ENCODE measurements at places on chromosomes 1 and 21. TPM values are rescaled to one million over a fixed set of nuclear protein-coding genes. Genes with fewer than 3 reads are reported as not detected.
A peak's percentile ranks its signal among the peaks of the same experiment; 100 is the strongest.

DNA sequence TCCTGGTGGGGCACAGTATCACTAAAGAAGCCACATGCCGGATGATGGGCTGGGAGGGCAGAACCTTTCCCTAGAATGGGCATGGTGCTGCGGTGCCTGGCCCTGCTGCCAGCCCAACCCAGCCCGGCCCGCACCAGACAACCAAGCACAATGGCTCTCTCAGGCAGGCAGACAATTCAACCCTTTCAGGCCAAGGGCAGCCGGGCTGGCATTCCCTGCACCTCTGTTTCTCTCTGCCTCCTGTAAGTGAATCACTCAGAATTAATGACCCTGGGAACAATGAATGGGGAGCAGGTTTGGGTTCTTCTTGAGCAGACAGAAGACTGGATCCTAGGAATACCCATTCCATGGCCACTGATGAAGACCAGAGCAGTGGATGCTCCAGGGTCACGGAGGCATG, 41.0 kb upstream of the IFFO2 start:
- no peak for DNase-seq

The FMO3 gene
- 0.19 TPM for polyA plus RNA-seq

- DNase-seq, result no peak
Measured at GRCh38 chr1:111886741-111887140, 102.7 kb downstream of the KCND3 start.

DNA sequence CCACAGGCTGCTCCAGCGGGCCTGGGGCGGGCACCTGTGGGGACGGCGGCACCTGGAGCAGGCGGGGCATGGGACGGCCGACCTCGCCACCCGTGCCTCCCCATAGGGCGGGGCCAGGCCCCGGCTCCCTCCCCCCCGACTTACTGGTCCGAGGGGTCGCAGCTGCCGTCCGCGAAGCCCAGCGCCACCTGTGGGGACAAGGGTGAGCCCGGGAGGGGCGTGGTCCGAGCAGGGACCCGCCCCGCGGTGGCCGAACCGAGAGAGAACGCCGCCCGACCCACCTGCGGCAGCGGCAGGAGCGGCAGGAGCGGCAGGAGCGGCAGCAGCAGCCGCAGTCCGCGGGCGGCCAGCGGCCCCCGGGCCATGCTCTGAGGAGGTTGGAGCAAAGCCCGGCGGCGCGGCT, at the start of gene TMEM52:
Gene TMEM52 (minus strand): TSS at position 379 of the 403 bp plus-strand sequence. CDS start 14 bp downstream, at position 365.
- DNase-seq, result no peak

GRCh38 chr1:154906621-154907081, 29.9 kb downstream of the PMVK start:
- DNase-seq, result no peak

- DNase-seq, result no peak
Measured at GRCh38 chr1:234231061-234231892, 142.0 kb upstream of the COA6 start.

- DNase-seq, result no peak
Measured at GRCh38 chr1:89839516-89839915, 18.7 kb downstream of the LRRC8D start.

GRCh38 chr21:34091032-34091431, 17.7 kb downstream of the MRPS6 start:
- no peak for DNase-seq

DNA sequence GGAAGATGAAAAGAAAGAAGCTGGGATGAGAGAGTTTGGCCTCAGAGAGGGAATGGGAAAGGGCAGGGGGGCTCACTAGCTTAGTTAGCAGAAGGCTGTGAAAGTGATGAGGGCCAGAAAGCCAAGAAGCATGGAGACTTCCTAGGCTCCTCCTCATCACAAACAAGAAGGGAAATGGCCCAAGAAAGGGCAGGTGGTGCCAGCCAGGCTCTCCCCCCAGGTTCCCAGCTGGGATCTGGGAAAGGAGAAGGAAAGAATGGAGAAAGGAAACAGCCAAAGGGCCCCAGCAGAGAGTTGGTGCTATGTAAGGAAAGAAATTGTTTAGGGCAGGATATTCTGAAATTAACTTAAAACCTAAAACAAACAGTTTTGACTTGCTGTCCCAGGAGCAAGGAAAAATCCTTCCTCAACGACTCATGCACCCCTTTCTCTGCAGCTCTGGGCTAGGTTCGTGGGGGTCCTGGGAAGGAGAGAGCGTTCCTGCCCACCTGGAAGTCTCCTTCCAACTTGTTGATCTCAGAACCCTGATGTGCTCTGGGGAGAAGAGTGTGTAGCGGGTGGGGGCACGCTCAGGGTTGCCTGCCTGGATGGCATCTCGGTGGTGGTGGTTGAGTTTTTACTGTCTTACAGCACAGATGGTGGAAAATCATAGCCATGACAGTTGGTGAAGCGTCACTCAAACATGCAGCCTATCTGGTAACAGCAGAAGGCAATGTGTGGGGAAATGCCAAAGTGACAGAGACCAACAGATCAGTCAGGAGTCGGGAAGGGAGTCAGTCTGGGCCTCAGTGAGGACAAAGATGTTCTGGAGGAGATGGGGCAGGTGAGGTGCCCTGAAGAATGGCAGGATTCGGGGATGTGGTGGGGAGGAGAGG, 147.3 kb downstream of the CLIC6 start:
- no peak for DNase-seq

GRCh38 chr1:199948587-199949280, 78.8 kb upstream of the NR5A2 start:
- no peak for DNase-seq

DNA sequence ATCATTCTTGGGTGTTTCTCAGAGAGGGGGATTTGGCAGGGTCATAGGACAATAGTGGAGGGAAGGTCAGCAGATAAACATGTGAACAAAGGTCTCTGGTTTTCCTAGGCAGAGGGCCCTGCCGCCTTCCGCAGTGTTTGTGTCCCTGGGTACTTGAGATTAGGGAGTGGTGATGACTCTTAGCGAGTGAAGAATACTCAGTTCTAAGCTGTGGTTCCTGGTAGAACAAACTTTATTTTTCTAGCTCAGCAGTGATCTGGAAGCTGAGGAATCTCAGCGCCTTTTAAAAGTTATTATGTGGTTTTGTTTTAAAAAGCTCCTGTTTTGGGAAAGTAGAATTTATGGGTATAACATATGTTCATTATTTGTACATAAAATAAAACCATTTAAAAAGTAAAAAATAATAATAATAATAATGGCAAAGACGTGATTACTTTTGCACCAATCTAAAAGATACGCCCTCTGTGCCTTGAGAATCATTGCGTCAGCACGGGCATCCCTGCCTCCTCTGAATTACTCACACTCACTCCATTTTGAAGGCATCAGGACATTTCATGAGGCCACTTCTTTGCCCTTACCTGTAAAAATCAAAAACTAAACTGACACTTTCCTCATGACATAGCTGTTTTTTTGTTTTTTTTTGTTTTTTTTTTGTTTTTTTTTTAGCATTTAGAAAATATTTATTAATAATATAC, 29.7 kb upstream of the TNFRSF1B start:
- DNase-seq, result no peak

The RNU1-3 gene
- polyA plus RNA-seq, result not detected

- no peak for DNase-seq
Measured at GRCh38 chr1:66351913-66352312, 182.0 kb upstream of the SGIP1 start.

DNA sequence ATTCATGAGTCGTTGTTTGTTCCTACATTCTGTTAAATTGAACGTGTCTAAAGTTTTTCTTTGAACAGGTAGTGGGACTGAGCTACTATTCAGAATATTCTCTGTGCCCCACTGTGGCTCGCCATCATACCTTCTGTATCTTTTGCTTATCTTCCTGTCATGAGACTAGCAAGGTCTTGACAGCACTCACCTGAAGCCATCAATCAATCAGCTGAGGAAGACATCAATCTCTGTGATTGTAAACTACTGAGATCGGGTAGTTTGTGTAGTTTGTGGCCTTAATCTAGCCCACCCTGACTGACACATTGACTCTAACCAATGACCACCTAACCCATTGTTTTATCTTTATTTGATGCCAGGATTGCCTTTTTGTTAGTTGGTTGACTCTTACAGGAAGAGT, 17.7 kb upstream of the RUNX1 start:
- DNase-seq, result no peak

DNA sequence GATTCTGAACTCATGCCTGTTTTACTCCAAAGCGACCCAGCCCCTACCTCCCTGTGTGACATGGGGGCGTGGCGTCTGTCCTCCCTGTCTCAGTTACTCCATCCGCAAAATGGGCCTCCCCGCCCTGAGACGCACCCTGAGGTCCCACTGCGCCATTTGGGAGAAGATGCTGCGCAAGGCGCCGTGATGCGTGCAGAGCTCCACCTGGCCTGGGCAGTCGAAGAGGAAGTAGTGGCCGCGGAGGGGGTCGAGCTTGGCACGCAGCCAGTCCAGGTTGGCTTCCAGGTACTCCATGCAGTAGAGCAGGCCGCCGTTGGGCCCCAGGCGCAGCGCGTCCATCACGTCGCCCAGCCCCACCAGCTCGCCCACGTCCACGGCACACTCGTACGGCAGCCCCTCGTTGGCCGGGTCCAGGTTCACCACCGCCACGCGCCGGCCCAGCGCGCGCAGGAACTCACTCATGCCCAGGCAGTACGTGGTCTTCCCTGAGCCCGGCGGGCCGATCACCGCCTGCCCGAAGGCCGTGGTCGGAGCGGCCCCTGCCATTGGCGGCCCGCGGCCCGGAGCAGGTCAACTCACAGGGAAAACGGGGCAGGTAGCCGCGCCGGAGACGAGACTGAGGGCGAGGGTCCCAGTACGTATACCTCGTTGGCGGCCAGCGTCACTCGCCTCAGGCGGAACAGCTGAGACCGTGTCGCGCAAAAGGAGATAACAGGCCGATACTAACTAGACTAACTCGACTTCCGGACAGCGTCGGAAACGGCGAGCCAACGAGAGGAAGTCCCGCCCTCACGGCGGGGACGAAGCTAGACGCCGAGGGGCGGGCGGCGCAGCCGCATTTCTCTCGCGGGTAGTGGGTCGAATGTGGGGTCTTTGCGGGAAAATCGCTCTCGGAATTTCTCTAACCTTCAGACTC, at the start of gene GPN2:
Gene GPN2 (minus strand): TSS at position 733 of the 916 bp plus-strand sequence. CDS start 187 bp downstream, at position 546.
- DNase-seq, result peak; percentile 79

DNA sequence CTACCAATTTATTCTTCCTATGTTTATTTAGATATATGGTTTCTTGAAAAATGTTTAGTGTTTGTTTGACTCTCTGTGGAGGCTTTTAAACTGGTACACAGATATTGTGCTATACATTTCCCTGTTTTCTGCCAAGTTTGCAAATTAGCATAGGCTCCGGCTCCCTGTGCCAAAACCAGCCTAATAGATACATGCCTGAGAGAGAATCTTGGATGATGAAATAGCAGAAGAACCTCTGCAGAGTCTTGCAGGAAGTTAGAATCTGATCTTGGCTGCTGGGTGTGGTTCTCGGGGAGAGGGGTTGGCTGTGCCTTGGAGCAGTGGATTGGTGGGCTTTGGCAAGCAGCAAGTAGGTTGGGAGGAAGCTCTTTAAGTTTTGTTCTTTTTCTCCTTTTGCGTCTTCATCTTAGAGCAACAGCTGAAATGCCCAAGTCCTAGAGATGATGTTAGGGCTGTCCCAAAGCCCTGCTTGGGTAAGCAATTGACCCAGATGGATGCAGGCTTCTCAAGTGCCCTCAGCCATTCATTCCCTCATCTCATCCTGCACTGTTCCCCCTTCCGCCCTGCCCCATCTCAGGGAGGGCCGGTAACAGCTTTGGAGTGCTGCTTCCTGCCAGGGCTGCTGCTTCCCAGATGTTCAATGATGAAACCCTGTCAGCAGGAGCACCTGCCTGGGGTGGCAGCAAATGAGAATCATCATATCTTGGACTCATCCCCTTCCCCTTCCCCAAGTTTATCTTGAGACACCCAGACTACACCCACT, 9.3 kb downstream of the PLA2G2A start:
- DNase-seq, result no peak

- no peak for DNase-seq
Measured at GRCh38 chr1:174786760-174787159, 213.0 kb upstream of the CACYBP start.

DNA sequence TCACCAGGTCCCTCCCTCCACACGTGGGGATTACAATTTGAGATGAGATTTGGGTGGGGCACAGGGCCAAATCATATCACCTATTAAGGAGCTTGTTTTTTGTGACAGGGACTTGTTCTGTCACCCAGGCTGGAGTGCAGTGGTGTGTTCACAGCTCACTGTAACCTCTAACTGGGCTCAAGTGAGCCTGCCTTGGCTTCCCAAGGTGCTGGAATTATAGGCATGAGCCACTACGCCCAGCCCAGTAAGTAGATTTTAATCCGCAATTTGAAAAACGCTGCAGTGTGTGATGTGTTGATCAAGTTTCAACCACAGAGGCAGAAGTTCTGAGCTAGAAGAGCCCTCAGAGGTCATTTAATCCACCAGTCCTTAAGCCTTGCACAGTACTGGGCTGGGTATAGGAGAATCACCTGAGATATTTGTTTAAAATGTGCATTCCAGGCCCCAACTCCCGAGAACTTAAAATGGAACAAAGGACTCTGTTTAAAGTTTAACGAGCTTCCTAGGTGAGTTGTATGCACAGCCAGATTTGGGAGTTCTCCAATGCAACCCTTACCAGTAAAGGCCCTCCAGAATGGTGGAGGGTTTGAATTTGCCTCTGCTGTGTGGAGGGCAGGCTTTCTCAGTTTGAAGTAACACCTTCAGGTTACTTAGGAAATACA, 13.4 kb downstream of the RPL11 start:
- no peak for DNase-seq

The MYOG gene
- 442 TPM for polyA plus RNA-seq

The CELA3A gene
- polyA plus RNA-seq, result 0.52 TPM

DNA sequence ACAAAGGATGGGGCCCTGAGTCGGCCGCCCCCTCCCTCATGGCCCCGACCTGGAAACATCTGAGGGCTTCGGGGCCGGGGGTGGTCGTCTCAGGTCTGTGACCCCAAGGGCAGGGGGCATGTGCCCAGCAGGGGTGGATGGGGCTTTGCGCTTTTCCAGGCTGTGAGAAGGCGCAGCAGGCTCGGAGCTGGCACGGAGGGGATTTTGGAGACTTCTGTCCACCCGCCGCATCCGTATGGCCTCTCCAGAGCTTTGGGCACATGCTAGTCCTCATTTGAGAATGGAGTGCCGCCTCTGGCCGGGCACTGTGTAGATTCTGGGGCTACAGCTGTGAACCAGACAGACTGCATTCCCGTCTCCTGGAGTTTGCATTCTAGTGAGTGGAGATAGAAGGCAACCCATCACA, 66.1 kb upstream of the WNT4 start:
- no peak for DNase-seq
